Stimulated activated CD4-positive, alpha-beta T cell treated with anti-CD3 and anti-CD28 coated beads, Interleukin-15, amount 100 ng/mL, for 48 hours (primary cell): ENCODE measurements at places on chromosomes 5 and 9.
A peak's percentile ranks its signal among the peaks of the same experiment; 100 is the strongest.

GRCh38 chr5:117731446-117731845 lies 1156.8 kb upstream of the SEMA6A start:
- DNase-seq: no peak

DNA sequence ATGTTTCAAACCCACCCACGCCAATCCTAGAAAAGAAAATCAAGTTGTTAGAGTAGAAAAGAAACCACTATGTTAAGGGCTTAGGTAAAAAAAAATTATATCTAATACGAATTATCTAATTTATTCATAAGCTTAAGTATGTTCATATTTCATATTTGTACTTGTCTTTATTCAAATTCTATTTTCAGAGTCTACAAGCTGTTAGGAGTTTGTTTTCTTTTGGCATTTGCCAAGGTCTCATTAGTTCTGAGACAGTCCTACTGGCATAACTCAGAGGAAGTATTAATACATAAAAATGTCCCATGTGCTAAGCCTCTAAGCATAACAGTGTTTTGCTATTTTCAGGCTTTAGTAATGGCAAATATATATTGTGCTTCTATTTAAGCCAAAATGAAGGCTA lies 57.6 kb downstream of the STARD4 start:
- no peak for DNase-seq

- no peak for DNase-seq
Observed at GRCh38 chr9:91935805-91936514, 14.1 kb downstream of the ROR2 start.

GRCh38 chr5:127820910-127821553 lies 117.8 kb downstream of the CCDC192 start:
- no peak for DNase-seq

- DNase-seq: no peak
Observed at GRCh38 chr5:179235416-179236400, 109.6 kb downstream of the ADAMTS2 start.

DNA sequence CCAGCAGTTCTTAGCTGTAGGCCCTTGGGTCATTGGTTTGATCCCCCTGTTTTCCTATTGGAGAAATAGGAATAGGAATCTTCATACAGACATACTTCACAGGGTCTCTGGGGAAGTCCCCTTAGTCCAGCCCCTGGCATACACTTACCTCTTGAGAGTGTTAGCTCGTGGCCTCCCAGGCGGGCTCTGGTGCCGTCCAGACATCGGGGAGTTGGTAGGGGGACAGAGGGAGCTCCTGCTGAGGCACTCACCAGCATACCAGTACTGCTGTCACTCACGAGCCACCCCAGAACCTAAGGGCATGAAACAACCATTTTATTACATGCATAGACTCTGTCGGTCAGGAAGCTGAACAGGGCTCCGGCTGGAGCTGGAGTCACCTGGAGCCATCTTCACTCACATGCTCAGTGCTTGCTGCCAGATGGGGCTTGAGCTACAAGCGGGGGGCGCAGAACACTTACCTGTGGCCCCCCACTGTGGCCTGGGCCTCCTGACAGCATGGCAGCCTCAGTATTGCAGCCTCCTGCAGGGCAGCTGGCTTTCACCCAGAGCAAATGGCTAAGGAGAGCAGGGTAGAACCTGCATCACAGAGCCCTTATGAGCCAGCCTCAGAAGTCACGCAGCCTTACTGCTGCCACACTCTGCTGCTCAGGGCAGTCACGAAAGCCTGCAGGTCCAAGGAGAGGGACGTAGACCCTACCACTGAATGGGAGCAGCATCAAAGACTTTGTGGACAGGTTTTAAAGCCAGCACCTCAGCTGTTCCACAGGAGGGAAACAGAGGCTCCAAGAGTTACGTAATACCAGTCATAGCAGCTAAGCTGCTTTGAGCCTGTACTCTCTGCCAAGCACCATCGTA lies 58.3 kb upstream of the ANGPTL2 start:
- DNase-seq: no peak

DNA sequence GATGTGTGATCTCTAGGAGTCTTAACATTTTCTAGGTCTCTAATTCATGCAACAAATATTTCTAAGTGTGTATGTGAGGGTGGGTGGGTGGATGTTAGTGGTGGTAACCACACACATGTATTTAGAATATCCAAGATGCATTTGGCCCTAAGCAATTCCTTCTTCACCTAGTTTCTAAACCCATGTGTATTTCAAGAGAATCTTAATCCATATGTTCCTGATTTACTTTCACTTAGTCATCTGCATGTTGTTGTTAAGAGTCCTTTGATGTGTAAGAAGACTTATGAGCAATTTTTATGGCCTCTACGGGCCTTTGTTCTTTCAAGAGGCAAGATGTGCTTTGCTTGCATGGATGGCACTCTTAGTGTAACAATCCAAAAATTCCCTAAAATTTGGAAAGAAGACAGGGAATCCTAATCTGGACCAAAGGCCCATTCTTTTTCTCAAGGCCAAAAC lies 282.6 kb downstream of the SPATA31D1 start:
- no peak for DNase-seq

DNA sequence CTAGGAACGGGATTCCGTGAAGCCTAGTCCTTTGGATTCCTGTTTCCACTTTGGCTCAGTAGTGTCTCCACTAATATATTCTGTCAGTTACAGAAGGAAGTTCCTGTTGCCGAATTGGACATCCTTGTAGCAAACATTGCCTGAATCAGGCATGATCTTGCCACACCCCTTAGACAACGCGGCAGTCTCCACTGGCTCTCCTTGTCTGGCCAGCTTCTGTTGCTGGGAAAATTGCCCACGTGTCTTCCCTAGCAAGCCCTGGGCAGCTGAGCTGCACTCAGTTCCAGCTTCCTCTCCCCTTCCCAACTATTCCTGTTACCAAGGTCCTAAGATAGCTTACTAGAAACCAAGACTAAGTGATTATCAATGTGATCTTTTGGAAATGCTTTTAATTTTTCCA lies 316.6 kb upstream of the RIOK2 start:
- no peak for DNase-seq

DNA sequence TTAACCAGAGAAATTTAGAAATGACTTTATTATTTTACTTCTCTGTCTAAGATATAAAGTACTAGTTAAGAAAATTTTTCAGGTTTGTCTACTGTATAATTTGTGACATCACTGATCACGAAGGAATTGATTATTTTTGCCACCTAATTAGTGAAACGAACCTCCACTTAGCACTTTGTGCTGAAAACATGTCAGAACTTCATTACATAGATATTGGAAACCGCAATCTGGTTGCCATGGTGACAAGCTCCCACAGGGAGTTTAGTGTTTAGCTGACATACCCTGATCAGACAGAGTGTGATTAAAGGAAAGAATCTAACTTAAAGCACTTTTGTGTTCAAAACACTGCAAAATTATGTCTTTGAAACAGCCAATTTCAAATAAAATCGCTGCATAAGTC lies 668.4 kb upstream of the CCNG1 start:
- DNase-seq: no peak

- DNase-seq: no peak
Observed at GRCh38 chr9:89529243-89530035, 31.5 kb upstream of the SEMA4D start.

DNA sequence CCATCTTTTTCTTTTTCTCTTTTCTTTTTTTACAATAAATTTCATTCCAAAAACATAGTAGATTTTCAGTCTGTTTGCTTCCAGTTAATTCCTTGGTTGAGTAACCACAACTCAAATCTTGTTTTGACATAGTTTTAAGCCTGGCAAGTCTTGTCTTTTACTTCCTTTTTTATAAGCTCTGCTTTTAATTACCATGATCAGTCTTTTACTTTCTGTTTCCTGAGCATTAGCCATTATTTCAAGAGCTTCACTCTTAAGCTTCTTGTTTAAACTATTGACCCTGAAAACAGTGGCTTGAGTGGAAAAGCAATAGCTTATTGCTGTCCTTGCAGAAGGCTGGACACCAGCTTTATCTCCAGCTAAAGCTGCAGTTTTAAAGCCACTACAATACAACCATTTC lies 1363.3 kb downstream of the MAT2B start:
- DNase-seq: no peak

DNA sequence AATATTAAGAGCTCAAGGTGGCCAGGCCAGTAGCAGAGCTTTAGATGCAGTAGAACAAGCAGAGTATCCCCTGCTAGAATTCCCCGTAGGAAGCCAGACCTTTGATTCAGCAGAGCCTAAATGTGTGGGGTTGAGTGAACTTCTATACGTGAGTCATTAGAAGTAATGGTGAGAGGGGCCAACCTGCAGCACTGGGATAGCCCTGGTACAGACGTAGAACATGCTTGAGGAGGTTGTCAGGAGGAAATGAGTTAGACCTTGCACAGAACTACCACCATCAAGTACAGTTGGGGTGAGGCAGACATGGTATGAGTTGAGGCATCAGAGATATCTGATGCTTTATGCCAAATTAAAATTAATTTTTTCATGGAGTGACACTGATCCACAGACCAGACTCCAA lies 42.0 kb downstream of the PDCD1LG2 start:
- DNase-seq: no peak

DNA sequence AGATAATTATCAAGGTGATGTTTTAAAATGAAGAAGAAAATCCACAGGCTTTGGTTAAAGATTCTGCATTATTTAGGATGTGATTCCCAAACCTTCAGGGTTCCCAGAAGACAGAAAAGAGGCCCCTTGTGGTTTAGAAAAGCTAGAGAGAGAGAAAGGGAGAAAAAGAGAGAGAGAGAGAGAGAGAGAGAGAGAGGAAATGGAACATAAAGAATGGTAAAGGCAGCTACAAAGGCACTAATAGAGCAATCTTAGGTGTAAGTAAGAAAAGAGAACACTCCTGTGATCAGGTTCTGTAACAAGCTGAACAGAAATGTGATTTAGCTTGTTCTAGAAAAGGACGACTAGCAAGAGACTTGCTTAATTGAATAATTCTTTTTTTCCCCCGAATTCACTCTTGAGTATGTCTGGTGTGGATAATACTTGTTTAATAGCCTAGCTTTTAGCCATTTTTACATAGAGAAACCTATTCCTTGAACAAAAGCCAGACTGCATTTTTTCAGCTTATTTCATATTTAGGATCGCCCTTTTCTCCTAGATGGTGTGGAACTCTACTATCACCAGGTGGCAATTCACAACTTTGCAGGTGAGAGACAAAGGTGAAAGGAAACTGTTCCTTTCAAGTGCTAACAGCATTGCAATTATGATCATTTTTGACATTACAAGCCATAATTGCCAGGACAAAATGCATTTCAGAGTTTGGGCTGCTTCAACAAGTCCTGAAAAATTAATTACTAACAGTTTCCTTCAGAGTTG lies 57.6 kb upstream of the SH3GL2 start:
- no peak for DNase-seq

DNA sequence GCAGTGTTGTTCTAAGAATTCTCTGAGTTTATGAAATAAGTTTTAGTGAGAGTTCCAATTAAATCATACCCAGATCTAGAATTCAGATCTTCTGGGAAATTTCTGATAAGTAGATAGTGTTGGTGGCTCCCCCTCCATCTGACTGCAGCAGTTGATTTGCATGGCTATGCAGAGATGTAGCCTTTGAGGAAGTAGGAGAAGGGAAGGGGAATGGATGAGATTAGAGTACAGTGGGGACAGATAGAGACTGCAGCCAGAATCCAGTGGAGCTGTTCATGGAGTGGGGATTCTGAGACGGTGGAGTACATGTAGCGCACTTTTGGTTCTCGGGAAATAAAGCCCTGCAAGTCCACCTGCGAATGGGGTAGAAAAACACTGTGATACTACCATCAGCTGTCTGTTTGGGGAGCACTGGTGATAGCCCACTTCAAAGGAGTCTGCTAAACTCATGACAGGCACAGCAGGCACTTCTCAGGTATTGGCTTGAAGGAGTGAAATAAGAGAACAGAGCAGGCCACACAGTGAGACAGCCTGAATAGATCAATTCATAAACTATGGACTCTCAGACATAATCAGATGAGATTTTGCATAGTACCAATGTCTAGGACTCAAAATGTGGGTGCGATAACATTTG lies 96.8 kb downstream of the ALDH1A1 start:
- DNase-seq: no peak

- DNase-seq: no peak
Observed at GRCh38 chr9:93045521-93045920, 13.0 kb upstream of the SUSD3 start.

GRCh38 chr9:33159777-33160127 lies 7.4 kb downstream of the B4GALT1 start:
- DNase-seq: peak; percentile 48

DNA sequence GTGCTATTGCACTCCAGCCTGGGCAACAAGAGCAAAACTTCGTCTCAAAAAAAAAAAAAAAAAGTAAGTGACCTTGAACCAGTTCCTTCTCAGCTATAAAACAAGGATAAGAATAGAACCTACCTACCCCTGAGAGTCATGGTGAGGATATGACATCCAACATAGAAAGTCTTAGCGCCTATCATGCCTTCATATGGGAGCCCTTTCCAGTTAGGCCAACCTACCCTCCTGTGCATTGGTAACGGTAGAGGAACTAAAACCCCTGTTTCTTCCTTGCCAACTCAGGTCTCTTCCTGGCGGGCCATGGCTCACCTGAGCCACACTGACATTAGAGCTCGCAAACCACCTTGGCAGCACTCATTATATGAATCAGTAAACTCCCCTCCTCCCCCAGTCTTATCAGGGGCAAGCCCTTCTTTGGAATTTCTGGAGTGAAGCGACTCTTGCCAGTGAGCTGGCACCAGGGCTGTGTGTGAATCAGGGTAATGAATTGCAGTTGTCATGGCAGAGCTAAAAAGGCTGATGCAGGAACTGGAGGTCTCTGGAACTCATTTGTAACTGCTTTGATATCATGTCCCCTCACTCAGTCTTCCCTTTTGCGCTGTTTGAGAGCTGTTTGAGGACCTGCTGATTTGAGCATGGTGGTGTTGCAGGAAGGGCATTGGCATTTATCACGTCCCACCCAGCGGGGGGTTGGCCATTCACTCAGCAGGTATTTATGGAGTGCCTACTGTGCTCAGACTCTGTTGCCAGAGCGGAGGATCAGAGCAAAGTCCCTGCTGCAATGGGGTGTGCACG lies 10.3 kb downstream of the WWC1 start:
- no peak for DNase-seq

DNA sequence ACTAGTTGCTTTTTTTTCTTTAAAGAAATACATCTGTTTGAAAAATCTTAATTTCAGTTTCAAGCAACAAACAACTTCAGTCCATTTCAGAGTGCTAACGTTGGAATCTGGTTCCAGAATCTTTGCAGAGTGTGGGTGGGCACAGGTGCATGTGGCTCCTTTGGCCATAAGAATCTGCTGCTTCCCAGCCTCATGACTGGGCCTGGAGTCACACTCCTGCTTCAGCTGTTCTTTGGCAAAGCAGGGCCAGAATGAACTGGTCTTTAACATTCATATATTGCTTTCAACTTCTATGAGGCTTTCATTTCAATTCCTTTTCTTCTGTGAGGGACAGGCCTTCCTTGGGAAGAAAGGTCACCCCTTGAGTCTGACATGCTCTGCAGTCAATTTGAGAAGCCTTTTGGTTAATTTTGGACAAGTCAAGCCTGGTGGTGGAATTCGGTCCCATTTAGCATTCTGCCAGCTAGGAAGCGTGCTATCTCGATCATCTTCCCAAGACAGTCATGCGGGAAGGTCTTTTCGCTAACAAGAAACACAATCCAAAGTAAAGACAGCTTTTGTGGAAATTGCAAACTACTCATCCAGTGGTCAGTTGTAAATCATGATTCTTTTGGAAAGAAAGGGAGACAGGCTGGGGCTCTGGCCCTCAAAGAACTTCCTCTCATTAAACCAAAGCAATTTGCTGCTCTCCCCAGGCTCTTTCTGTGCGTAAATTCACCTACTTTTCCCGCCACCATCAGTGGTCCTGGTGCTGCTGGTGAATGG lies 55.2 kb downstream of the SLC1A3 start:
- DNase-seq: no peak

GRCh38 chr9:94945197-94946144 lies 219.0 kb downstream of the AOPEP start:
- no peak for DNase-seq

- DNase-seq: no peak
Observed at GRCh38 chr5:132454361-132454760, 36.2 kb downstream of the IRF1 start.
